Midbrain (tissue), 1 donor: ENCODE measurements at places on chromosomes 7 and 10.

DNA sequence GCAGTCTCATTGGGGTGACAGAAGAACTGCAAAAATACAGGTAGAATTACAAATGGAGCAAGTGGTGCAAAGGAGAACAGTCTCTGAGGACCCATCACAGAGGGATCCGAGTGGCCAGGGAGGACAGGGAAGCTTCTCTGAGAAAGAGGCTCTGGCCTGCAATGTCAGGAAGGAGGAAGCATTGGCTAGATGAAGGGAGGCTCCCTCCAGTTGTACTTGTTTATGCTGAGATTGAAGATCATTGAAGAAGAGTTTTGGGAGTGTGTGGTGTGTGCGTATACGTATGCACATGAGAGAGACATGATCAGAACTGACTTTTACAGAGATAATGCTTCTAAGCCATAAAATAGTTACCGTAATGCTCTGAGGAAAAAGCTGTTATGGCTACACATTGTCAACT is 274.7 kb upstream of the FZD8 start:
- DNase-seq = no peak

GRCh38 chr7:69399401-69399800 is 198.9 kb upstream of the AUTS2 start:
- DNase-seq = peak; percentile 62

- DNase-seq = no peak
Observed at GRCh38 chr7:108648989-108649388, 79.3 kb downstream of the DNAJB9 start.

DNA sequence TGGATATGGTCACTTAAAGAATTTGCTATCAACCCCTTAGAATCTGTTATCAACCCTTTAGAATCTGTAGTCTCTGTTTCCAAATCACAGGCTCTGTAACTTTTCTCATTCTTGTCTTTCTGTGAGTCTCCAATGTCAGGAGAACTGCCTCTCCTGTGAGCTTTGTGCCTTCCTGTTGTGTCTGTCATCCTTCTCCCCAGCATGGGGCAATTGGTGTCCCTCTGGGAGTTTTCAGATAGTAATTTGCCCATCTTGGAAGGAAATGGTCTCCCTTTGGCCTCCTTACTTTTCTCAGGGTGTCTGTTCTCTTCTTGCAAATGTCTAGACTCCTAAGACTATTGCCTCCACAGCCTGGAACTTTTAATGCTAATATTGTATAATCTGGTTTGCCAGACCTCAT is 521.9 kb downstream of the NRG3 start:
- no peak for DNase-seq

- DNase-seq = no peak
Observed at GRCh38 chr7:18408461-18408860, 87.1 kb upstream of the HDAC9 start.

GRCh38 chr7:26115650-26116049 is 36.3 kb upstream of the NFE2L3 start:
- DNase-seq = no peak

DNA sequence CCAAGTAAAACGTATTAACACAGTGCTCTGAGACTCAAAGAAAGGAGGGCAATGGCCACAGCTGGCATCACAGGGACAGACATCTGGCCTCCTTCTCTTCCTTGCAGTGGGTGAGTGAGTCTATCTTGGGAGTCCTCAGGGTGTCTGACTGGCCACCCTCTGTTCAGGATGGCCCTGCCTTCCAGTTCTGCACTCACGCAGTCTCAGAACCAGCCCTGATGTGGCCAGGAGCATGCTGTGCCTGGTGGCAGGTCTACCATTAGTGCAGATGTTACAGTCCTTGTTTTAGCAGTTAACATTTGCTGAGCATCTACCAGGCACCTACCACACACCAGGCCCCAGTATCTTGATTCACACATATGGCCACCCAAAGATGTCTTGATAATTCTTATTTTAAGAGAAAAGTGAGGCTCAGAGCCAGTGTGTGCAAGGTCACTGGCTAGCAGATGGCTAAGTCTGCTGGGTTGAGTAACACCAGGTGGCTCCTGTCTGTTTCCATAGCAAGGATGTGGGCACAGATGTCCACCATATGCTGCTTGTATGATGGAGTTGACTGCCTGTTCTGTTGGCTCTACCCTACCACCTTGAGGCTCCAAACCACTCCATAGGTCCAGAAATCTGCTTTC is 23.2 kb upstream of the ARHGAP22 start:
- DNase-seq = no peak

GRCh38 chr10:51074238-51075028 is at the start of gene PRKG1:
Gene PRKG1, plus strand, starts transcription at chr10:51074487.
- peak; percentile 60 for DNase-seq

- DNase-seq = no peak
Observed at GRCh38 chr7:114789871-114790311, 132.0 kb upstream of the MDFIC start.

- DNase-seq = no peak
Observed at GRCh38 chr10:66928776-66929175, 2.9 kb downstream of the LRRTM3 start.

- no peak for DNase-seq
Observed at GRCh38 chr7:116242759-116243158, 32.4 kb downstream of the TES start.

DNA sequence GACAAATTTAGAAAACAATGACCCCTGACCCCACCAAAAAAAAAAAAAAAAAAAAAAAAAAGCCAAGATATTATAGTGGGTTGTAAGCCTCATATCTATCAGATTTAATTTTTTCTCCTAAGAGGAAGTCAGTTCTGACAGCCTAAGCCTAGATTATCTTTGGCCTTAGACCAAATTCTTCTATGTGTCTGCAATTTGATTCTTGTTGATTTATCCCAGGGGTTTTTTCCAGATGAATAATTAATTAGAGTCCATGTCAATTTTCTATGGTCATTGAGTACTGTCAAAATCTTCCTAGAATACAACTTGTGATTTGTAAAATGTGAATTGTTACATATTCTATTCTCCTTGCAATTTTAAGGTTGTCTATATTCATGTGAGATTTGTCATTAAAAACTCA is 151.6 kb upstream of the CACNA2D1 start:
- DNase-seq = no peak

DNA sequence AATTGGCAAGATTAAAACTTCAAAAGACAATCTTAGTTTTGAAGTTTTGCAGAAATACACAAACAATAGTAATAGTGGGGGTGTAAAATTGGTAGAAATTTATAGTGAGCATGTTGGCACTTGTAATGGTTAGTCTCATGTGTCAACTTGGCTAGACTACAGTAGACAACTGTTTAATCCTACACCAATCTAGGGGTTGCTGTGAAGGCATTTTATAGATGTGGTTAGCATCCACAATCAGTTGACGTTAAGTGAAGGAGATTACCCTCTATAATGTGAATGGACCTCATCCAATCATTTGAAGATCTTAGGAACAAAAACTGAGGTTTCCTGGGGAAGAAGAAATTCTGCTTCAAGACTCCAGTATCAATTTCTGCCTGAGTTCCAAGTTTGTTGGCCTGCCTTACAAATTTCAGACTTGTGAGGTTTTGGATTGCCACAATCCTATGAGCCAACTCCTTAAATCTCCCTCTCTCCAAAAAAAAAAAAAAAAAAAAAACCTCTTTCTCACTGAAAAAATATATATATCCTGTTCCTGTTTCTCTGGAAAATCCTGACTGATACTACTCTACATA is 531.6 kb upstream of the IGFBP3 start:
- no peak for DNase-seq

- no peak for DNase-seq
Observed at GRCh38 chr10:35015843-35016408, 74.2 kb downstream of the CUL2 start.

- peak; percentile 63 for DNase-seq
Observed at GRCh38 chr10:32379318-32379949, 32.5 kb upstream of the EPC1 start.

DNA sequence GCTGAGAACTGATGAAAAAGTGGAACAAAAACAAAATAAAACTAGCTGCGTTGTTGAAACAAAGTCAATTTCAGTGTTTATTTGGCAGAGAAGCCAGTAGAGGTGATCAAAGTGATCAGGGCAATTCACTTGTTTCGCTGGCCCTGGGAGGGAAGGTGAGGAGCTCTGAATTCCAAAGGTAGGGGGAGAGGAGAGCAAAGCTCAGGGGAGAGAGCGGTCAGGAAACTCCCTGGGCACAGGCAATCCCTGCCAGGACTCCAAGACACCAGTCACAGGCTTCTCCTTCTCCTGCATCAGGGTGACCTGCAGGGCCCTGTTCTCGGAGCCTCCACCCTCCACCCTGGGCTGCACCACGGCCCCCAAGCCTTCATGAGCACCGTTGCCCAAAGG is 6.8 kb upstream of the KIAA1217 start:
- DNase-seq = no peak

DNA sequence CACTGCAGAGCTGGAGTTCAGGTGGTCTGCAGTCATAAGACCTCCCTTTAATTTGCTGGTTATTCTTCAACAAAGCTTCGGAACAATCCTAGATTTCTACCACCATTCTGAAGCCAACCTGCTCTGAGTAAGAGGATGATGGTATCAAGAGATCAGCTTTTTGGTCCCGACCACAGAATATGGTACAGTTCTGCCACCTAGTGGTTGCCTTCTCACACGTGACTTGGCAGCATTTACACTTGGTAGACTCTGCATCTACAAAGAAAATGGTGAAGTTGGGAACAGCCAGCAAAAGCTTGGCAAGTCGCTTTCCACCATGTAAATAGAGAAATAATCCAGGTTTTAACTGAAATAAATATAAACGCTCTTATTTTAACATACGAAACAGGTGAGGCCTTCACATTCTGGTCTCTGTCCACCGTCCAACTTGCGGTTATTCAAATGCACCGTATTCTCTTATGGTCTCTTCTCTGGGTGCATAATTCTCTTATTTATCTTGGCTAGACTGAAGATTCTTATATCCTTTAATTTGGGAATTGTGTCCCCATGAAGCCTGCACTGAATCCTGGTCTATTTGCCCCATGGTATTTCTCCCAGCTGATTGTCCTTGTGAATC is 173.9 kb upstream of the GRM3 start:
- peak; percentile 70 for DNase-seq

DNA sequence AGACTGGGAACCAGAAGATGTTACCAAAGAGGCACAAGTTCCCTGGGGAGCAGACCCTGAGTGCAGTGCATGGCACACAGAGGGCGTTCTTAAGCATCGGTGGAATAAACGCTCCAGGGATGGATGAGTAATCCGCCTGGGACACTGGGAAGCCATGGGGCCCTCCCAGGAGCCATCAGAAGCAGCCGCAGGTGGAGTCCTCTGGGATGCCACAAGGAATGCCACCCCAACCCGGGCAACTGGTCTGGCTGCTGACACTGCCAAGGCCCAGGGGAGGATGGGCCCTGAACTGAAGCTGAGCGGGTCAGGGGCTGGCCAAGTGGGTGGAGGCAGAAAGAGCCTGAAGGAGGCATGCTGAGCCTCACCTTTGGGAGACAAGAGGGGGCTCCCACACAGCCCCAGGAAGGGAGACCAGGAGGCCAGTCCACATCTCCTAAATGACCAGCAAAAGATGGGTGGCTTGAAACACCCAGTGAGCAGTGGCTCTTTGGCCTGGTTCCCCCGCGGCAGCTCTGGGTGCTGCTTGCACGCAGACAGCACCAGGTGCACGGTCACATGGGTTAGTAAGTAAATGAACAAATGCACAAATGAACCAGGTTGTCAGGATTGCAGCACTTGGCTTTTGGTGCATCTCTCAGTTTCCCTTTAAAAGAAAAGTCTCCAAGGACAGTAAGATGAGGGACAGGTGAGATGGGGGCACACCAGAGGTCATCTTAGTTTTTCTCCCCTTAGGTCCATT is 141.3 kb upstream of the ZMIZ1 start:
- no peak for DNase-seq

DNA sequence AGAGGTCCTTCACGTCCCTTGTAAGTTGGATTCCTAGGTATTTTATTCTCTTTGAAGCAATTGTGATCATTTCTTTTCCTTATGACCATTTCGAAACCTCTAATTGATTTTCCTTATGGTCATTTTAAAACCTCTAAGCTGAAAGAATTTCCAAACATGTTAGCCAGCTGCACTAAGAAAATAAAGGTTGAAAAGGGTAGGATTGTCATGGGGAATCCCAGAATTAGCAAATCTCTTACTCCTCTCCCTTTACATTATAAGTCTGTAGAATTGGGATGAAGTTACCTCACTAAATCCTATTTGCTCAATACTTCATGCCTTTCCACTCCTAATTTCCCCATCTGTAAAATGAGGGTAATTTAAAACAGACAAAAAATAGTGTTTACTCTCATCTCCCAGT is 79.5 kb downstream of the FAM185A start:
- no peak for DNase-seq

- DNase-seq = no peak
Observed at GRCh38 chr7:81470724-81471379, 299.0 kb downstream of the HGF start.

DNA sequence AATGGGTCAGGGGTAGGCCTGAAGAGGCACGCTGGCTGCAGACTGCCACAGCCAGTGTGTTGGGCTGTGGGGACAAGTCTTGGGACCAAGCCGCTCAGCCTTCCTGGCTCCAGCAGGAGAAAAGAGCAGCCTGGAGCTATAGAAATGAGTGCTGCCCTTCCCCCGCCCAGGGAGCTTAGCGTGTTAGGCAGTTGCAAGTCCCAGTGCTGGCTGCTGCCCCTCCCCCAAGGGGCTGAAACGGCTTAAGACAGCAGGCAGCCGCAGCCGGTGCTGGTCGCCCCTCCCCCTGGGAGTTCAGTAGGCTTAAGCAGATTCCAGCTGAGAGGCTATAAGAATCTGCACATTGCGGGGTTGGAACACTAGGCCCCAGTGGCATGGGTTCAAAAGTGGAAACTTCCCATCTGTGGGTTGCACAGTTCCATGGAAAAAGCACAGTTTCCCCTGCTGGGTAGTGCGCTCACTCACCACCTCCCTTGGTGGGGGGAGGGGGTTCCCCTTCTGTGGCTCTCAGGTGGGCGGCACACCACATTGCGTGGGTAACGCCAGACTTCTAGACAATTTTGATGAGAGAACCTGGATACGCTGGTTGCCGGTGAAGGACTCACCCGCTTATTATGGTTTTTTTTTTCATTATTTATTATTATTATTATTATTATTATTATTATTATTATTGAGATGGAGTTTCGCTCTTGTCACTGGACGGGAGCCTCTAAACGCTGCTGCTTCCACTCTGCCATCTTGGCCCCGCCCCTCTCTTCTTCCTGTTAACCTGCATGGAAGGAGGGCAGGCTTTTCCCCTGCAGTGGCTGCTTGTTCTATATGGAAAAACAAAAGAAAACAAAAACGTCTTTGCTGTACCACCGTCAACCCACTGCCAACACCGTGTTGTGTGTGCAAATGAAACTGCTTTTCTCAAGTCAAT is 151.1 kb downstream of the CXCL12 start:
- no peak for DNase-seq

- DNase-seq = peak; percentile 37
Observed at GRCh38 chr7:76397409-76398183, 11.9 kb downstream of the SSC4D start.
